ENCODE measurements at places on chromosomes 3 and 15. TPM values are rescaled to one million over a fixed set of nuclear protein-coding genes. Genes with fewer than 3 reads are reported as not detected.
A peak's percentile ranks its signal among the peaks of the same experiment; 100 is the strongest.

DNA sequence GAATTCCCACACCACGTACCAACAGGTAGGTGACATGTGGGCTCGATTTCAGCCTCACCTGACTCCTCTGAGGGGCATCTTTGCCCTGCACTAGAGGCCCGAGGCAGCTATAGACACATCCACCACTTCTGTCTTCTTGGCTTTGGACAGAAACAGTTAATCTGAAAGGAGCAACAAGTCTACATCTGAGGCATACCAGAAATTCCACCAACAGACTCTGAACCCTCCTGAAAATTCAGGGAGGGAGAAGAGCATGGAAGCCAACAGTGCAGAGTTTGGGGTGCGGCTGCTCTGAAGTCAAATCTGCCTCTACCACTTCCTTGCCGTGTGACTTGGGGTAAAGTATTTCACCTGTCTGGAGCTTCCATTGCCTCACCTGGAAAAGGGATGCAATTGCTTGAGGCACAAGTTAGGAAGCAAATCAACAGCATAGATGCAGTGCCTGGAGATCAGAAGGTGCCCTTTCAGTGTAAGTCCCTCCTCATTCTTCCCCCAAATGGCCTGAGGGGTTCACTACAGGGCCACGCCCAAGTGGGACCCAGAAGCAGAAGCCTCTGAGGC lies 119.8 kb downstream of the SHQ1 start:
- no peak for DNase-seq

DNA sequence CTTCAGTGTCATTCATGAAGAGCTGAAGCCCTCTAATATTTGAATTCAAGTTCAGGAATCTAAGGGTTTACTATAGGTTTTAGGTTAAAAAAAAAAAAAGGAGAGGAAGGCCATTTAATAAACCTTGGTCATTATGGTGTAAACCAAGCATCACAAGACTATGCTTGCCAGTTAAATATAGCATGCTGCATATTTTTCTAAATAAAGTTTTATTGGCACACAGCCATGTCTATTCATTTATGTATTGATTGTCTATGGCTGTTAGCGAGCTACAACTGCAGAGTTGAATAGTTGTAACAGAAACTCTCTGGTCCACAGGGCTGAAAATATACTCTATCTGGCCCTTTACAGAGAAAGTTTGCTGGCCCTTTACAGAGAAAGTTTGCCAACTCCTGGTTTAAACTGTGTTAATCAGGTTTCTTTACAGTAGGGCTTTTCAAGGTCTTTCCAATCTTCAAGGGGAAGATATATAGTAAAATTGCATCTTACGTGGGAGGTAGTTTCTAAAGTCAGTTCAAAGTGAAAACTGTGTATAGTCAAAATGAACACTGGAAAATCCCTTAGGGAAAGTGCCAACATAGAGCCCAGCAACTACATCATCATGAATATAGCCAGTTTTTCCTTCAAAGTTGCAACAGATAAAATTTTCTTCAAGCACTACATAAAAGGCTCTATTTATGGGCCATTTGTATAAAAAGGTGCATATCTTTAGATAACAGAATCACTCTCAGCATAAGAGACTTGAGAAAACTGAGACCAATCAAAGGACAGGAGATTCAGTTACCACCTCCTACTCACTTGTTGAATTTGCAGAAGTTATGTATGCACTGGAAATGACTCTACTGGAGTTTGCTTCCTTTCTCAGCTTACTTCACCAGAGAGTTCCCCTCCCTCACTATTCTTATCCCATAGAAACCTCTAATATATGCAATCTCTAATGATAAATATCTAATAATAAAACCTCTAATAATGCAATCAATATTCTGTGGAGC lies 49.7 kb upstream of the FRMD4B start:
- DNase-seq = no peak

- DNase-seq = no peak
These were observed 18.2 kb downstream of the SETD5 start for GRCh38 chr3:9415485-9416138.

Gene SLC4A7
- 110 TPM for total RNA-seq

DNA sequence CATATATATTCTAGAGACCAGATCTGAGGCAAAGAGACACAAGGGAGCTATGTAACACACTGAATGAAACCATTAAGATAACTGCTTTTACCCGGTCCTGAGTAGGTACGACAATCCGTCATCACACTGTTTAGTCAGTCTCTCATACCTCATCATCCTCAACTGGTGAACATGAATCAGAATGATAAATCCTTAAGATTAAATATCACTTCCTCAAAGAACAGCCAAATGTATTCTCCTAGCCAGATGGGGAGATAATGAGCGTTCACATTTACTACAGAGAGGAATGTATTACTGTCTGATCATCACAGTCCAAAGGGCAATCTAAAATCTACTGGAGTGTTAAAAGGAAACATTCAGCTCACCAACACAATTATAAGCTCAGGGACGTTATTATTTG lies 319.4 kb upstream of the STAC start:
- DNase-seq = no peak

DNA sequence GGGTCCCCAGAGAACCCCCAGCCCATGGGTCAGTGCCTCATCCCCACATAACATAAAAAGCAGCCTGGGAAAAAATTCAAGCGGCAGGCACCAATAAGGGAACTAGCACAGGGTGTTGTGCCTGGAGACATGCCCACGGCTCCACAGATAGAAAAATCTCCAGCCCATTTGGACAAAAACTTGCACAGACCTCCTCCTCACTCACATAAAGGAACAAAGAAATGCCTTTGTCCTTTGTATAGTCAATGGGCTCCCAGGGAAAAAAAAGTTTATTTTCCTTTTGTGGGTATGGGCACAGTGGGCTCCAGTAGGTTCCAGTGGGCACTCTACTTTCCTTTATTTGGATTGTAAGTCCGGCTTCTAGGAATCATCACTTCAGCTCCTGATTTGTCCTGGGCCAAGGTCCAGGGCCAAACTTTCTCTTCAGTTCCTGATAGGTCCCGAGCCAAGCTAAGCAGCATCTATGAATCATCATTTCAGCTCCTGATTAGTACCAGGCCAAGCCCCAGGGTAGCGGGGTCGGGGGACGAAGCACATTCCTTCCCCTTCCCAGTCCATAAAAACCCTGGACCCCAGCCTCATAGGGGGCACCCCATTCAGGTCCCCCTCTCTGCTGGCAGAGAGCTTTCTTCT lies 1.6 kb upstream of the DNAH12 start:
- no peak for DNase-seq

- no peak for DNase-seq
These were observed 6.9 kb upstream of the CX3CR1 start for GRCh38 chr3:39286771-39287170.

Gene ATP13A5
- not detected for total RNA-seq

Gene IL17RD
- total RNA-seq = 33.4 TPM

Gene CPNE9
- not detected for total RNA-seq

Gene CDHR4
- total RNA-seq = not detected

- DNase-seq = no peak
These were observed 1043.5 kb upstream of the ALCAM start for GRCh38 chr3:104323226-104323625.

- no peak for DNase-seq
These were observed 66.0 kb downstream of the KBTBD8 start for GRCh38 chr3:67064105-67064504.

Gene GASK1A
- total RNA-seq = 25.1 TPM

Gene CCR3
- total RNA-seq = not detected

Gene MASP1
- total RNA-seq = 4.9 TPM

Gene AGBL1
- 1.5 TPM for total RNA-seq

DNA sequence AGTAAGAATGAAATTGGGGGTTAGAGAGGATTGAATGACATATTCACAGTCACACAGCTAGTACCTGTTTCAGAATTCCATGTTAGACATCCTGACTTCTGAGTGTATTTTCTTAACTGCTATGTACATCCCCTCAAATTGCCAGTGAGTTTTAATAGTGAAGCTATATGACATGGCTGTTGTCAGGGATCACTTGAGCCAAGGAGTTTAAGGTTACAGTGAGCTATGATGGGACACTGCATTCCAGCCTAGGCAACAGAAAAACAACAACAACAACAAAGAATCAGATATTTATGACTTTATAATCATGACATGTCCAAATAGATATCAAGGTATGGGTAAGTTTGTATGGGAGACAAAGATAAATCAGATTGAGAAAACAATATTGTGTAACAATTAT lies 16.6 kb downstream of the PARP15 start:
- DNase-seq = no peak

- no peak for DNase-seq
These were observed 33.2 kb downstream of the ABHD2 start for GRCh38 chr15:89121414-89121813.

- peak; percentile 67 for DNase-seq
These were observed 4.8 kb upstream of the BCL6 start for GRCh38 chr3:187750006-187750512.

Gene PATL2
- total RNA-seq = 1.7 TPM

- no peak for DNase-seq
These were observed 429.7 kb upstream of the RASGRP1 start for GRCh38 chr15:38994310-38994709.

- no peak for DNase-seq
These were observed 369.1 kb downstream of the RBMS3 start for GRCh38 chr3:29649815-29650547.

DNA sequence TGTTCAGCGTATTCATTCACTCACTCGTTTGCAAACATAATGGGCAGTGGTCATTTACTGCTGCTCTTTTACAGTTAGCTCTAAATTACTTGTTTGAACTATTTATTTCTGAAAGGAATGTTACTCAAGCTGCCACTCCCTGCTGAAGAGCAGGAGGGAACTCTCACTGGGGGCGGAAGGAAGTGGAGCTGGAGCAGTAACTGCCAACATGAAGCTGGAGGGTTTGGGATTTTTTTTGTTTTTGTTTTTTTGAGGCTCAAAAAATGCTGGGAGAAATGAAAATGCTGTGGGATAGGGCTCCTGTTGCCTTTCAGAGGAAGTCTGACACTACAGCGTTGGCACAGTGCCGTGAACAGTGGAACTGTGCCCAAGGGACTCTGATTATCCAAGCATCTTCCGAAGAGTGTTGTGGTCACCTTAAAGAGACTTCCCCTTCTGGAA lies 44.1 kb downstream of the SENP2 start:
- DNase-seq = peak; percentile 15

- no peak for DNase-seq
These were observed 82.0 kb upstream of the ATP11B start for GRCh38 chr3:182711261-182711683.

GRCh38 chr3:194582196-194582905 lies 50.9 kb downstream of the TMEM44 start:
- no peak for DNase-seq

- no peak for DNase-seq
These were observed 214.3 kb upstream of the ADAMTS9 start for GRCh38 chr3:64901986-64902516.

DNA sequence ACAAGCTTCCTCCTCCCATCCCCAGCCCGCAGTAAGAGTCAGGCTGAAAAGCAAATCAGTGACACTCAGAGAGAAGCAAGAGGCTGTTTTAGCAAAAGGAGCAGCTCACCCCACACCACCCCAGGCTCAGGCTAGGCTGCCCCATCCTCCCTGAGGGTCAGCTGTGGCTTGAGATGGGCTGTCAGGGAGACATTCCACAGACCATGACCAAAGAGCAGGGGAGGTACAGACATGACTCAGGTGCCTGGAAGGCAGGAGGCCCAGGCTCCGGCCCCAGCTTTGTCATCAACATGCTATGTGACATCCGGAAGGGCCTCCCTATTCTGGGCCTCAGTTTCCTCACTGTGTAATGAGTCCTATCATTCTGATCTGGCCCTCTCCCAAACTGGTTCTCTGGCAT lies 24.7 kb downstream of the HCN4 start:
- DNase-seq = no peak

Gene CTXN2
- not detected for total RNA-seq

- no peak for DNase-seq
These were observed 111.9 kb downstream of the ETFA start for GRCh38 chr15:76199106-76200082.

Gene SNTN
- not detected for total RNA-seq

DNA sequence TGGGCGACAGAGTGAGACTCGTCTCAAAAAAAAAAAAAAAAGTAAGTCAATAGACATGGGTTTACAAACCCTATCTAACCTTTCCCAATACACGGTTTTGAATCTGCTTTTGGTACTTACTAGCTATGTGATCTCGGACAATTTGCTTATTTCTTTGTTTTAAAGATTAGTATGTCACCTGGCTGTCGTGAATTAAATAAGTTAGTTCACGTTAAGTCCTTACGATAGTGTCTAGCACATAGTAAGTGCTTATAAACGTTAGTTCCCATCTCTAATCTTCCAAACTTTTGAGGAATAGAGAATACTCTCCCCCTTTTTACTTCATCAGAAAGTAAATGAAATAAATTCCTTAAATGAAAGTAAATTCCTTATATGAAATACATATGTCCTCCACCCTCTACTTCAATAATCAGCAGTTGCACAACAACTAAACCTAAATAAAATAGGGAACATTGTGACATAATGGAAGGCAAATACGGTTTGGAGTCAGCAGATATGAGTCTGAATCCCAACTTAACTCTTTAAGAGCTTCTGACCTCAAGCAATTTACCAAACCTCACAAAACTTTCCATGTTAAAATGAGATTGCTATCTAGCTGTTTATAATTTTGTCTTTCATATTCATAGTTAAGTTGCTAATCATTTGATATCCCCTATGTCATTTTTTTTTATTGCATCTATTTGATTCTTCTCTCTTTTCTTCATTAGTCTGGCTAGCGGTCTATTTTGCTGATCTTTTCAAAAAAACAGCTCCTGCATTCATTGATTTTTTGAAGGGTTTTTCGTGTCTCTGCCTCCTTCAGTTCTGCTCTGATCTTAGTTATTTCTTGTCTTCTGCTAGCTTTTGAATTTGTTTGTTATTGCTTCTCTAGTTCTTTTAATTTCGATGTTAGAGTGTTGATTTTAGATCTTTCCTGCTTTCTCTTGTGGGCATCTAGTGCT lies 134.6 kb downstream of the PEAK1 start:
- DNase-seq = no peak

Gene GXYLT2
- total RNA-seq = 71.5 TPM

Gene BRPF1
- 11.0 TPM for total RNA-seq

DNA sequence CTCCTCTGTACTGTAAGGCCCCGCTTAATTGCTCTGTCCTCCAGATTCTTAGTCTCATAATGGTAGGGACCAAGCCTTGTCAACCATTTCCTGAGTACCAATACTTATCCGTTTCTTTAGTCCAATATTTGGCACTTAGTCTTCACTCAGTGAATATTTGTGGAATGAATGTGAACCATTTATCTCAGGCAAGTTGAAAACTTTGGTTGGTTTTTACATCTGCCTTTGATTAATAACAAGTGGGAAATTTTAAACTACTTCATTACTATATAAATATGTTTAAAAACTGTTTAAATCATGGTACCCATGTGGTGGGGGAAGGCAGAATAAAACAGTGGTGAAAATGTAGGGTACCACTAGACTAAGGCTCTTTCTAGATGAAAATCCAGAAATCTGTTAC lies 15.2 kb downstream of the CA12 start:
- no peak for DNase-seq

Gene DPPA2
- total RNA-seq = not detected

GRCh38 chr3:82423268-82424030 lies 662.0 kb upstream of the GBE1 start:
- DNase-seq = no peak

DNA sequence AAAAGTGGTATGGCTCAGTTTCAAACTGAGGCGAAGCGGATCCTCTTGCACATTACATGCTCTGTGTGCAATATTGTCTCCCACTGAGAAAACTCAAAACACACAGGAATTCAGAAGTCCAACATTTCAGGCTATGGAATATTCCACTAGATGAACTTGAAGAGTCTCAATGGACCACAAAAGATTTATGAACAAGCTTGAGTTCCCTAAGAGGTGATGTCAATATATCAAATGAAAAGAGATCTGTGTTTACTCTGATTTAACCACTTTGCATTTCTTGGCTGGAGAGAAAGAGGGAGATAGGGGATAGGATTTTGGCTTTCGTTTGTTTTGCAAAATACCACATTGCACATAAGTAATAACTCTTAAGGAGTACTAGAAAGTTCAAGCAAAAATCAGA lies 20.3 kb downstream of the PDZRN3 start:
- no peak for DNase-seq

All from urinary bladder (tissue), 4 donors.